Suppressor macrophage (primary cell): ENCODE measurements at places on chromosomes 4 and X.

DNA sequence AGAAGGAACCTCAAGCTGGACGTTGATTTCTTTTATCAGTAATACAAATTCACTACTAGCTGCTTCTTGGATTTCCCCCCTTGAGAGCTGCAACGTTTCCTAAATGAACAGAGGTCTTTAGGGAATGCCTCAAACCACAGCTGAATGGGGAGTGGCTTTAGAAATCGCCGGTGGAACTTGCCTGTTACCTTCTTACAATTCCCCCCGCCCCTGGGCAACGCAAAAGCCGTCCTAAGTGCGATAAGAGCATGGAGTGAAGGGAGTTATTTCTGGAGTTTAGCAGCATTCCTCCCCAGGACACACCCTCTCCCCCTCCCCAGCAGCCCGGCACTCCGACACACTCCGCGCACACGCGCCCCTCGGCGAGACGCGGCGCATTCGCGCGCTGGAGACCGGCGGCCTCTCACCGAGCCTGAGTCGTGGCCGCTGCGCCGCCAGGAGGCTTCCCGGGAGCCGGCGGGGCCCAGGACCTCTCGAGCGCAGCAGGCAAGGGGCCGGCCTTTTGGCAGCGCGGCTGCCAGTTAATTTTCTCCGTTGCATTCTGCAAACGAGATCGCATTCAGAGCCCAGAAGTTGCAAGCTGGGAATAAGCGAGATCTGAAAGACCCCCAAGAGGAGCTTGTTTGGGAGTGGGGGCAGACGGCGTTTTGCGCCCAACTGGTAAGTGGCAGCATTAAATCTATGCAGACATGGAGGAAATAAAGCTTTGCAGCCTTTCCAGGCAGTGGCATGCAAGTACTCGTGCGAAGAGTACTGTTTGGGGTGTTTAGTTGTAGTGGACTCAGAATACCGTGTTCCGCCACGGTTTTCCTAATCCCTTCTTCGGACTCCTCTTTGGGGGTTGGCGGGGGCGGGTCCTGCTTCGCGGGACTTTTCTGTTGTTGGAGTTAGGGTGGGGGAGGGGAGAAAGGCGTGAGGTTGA is 134.7 kb downstream of the PALLD start:
- peak; percentile 73 for DNase-seq

GRCh38 chrX:119479845-119480244 is 11.6 kb downstream of the SLC25A5 start:
- DNase-seq: no peak

DNA sequence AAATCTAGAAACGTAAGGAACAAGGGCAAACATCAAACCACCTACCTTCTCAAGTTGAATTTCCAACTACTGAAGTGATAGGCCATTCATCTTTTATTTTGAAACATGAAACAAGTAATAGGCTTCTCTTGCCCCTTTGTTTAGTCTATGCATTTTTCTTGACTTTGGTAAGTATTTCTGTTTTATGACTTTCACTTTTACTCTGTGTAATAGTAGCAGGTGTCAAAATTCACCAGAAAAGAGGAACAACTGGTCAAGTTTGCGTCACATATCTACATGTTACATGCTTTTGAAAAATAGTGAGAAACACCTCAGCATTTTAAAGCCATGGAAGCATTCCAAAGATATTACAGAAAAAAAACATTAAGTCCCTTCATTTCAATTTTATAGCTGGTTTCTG is 157.1 kb upstream of the FTHL17 start:
- DNase-seq: peak; percentile 51

- peak; percentile 43 for DNase-seq
Observed at GRCh38 chr4:48944756-48945241, 38.2 kb upstream of the OCIAD2 start.

DNA sequence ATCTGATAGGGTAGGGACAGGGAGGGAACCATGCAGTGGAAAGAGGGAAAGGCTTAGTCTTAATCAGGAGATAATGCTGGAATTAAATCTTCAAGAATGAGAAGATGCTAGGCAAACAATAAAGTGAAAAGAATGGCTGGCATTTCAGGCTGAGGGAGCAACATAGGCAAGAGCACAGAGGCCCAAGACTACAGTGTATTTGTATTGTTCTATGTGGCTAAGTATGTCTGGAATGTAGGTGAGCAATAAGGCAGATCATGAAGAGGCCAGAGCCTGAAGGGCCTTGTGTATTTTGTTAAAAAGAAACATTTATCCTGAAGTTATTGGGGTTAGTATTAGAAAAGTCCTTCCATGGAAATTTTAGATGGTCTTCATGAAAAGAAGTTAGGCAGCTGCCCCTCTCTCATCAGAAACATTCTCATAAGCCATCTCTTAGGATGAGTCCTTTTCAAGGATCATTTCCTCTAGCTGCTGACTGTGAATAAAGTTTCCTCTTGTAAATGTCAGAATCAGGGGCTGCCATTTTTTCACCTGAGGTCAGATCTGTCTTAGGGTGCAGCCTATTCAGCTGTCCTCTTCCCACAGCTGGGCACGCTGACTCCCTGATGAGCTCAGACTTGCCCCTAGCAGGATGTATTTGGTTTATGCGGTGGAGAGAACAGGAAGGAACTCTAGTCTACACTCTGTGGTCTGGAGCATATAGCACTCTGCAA is 46.3 kb downstream of the ATP10D start:
- peak; percentile 76 for DNase-seq

DNA sequence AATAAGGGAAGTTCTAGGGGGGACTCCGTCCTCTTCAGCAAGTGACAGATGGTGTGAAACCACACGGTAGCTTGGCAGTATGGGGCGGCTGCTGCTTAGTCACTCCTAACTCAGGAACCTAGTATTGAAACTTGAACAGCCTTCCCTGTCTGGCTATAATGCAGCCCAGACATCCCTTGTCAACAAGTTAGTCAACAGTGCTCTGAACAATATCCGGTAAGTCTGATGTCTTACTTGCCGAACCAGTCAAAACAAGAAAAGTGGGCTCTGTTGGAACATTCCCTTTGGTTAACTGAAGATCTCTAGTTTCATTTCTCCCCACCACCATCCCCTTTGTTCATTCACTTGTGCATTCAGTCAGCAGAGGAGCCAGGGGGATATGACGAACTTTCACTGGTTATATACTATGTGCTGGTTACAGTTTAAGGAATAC is 18.7 kb upstream of the CXCL13 start:
- DNase-seq: peak; percentile 32

DNA sequence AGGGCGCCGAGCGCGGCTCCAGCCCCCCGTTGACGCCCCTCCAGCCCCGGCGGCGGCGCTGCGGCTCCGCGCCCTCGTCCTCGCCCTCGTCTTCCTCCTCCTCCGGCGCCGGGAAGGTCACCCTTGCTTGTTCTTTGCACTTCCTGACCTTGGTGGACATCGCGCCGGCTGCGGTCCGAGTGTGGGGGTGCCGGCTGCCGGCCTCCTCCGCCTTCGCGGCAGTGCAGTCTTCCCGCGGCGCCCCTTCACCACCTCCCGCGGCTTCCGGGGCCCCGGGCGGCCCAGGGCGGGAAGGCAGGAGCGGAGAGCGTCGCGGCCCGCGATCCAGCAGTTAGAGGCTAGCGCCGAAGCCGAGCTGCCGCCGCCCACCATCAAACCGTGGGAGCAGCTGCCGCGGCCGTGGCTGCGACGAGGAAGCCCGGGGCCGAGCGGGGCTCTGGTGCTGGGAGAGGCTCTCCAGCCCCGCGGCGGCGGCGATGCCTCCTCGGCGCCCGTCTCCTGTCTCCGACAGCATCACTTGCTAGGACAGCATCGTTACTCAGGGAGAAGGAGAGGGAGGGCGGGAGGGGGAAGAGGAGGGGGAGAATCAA is at the start of gene TRPC3:
TRPC3 (minus strand) TSS at position 540 of the 590 bp plus-strand sequence; CDS start at position 160, 380 bp downstream.
- DNase-seq: peak; percentile 13

DNA sequence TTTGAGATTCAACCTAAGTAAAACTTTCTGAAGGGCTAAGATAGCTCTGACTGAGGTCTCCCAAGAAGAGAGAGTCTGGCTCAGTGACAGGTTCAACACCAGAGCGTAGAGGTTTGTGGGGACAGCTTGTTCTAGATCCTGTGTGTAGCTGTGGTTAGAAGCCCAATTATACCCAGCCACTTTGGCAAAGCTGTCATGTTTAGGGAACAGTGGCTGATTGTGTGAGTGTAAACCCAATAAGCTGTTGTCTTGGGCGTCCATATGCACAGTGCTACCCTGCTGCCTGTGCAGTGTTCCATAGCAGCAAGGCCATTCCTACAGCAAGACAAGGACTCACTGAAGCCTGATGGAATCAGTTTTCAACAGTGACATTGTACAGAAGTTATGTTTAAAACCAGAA is 11.2 kb upstream of the SCRG1 start:
- no peak for DNase-seq

GRCh38 chrX:9884031-9884779 is 83.0 kb upstream of the CLDN34 start:
- no peak for DNase-seq

- DNase-seq: no peak
Observed at GRCh38 chr4:91997045-91997444, 306.7 kb upstream of the GRID2 start.

DNA sequence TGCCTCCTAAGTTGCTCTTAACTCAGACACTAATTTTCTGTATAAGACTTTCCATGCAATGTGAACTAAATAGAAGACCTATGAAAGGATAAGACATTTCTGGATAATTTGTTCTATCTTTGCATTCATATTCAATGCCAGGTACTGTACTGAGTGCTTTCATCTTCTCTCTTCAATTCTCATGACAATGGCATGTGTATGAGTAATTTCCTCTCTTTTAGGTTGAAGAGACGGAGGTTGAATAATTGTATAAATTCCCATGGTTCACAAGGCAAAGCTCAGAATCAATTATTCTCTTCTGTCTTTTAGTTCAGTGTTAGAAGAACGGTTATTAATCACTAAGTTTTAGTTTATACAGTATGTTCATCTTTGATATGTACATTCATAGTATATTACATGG is 29.3 kb upstream of the CFAP299 start:
- no peak for DNase-seq

GRCh38 chrX:153778181-153778580 is 2.7 kb upstream of the SRPK3 start:
- DNase-seq: no peak

DNA sequence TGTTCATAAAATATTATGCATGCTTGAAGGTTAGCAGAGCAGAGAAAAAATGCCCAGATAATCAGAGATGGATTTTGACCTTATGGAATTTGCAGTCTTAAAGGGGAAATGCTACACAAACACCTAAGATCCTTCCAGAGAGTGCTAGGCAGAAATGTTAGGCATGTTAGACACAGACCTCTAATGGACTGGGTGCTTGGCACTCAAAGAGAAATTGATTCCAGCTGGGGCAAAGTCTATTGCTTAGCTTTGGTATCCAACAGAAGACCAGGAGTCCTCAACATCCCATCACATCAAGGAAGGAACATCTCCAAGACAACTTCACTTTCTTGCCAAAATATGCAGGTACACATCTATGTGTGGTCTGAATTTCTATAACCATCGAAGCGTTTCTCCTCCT is 32.2 kb upstream of the PPARGC1A start:
- DNase-seq: no peak

DNA sequence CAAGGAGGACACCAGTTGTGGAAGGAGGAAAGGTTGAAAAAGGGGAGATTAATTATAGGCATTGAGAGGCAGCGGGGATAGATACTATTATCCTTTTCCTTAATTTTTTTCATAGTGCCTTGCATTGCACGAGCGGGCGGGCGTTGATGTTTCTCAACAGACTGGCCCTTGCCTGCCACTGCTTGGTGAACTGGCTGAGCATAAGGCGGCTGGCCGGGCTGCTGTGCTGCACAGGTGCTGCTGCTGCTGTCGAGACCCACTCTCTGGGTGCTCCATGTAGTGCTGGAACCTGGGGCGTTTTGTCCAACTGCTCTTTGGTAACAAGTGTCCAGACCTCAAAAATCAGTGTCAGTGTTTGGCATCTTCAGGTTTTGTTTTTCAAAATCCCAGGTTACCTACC is 83.3 kb upstream of the PAQR3 start:
- no peak for DNase-seq

DNA sequence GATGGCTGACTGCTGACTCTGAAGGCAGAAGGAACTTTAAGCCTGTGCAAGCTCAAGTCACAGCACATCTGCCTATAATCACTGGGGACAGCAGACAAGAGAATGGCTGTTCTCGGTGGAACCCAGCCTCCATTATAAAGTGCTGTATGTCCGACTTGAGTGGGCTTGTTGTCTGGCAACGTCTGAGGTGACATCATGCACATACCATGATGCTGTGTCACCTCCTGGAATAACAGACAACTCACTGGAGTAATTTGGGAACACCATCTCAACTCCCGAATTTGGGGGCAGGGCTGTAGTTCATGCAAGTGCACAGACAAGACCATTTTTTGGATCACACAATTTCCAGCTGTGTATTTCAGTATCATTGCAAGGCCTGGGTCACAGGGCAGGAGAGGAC is 59.8 kb upstream of the GPM6B start:
- DNase-seq: no peak

DNA sequence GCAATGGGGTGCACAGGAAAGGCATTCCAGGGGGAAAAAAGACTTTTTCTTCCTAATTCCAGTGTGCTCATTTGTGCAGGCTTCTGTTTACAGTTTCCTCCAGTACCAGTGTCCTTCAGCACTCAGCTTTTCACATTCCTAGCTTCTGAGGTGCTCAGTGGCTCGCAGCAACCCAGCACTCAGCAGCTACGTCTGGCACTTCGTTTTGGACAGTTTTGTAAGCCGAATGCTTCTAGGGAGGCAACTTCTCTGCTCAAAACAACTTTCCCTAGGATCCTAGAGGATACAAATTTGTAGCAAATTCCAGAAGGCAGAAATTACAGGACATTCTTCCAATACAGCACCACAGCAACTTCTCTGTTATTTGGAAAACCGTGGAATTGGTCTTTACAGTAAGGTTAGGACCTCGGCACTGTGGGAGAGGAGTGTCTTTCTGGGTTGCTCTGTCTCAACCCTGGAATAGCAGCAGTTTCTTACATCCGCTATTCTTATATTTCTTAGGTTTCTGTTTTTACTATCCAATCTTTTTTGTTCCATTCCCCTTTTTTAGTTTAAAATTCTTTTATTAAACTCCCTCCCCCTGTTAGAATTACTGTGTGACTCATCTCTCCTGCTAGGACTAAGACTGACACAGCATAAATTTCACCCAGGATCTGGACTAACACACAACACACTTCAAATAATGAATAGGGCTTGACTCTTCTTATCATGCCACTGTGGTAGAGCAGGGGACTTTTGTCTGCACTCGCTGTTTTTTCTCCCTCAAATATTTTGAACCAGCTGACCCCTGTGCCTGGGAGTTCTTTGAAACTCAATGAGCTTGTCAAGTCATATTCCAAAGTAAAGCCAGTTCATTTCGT is 1314.7 kb downstream of the FSTL5 start:
- no peak for DNase-seq

GRCh38 chr4:21387683-21388082 is 560.9 kb downstream of the KCNIP4 start:
- no peak for DNase-seq

GRCh38 chrX:131588995-131589394 is 45.1 kb downstream of the OR13H1 start:
- DNase-seq: no peak
